Body of pancreas (tissue), 4 donors: ENCODE measurements at places on chromosomes 2 and 18.

DNA sequence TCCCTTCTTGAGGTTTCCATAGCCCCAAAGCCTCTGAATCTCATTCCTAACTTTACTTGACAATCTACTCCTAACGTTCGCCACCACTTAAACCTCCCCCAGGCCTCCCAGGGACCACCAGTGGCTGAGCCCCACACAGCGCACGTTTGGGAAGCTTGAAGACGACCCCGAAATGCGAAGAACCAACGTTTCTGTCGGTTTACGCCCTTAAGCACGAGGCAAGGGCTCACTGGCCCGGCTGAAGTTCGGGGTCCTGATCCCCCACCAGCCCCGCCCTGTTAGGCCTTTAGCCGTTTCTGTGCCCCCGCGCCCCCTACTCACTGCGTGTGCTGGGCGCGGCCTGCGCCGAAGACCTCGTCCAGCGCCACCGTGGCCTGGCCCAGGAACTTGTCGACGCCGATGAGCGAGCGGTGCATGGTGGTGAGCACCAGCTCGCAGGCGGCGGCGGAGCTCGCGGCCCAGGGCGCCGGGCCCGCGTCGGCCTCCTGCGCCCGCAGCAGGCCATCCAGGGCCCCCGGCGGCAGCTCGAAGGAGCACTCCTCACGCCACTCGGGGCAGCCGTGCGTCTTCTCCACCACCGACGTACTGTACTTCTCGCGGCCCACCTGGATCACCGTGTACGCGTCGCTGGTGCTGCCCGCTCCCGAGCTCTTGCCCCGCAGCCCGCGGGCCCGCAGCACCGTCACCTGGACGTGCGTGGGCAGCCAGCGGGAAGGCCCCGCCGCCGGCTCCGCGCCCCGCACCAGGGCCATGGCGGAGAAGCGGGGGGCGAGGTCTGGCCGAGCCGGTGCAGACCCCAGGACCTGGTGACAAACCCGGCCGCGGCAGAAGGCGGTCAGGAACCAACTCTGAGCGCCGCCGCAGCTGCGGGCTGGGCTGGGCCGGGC lies 479 bp downstream of the RAB11FIP5 start:
- H3K4me1 ChIP-seq = peaks cover 36% of the 10 kb centered on the region
- H3K27ac ChIP-seq = peak overlapping the region; percentile 90
- H3K36me3 ChIP-seq = no peaks in the 10 kb centered on the region
- DNase-seq = peak; percentile 40
- no peaks in the 10 kb centered on the region for H3K27me3 ChIP-seq

- no peak overlapping the region for H3K4me3 ChIP-seq
- no peaks in the 10 kb centered on the region for H3K36me3 ChIP-seq
- no peak for DNase-seq
These were observed 70.9 kb upstream of the LGALSL start for GRCh38 chr2:64383016-64383591.

- no peak overlapping the region for H3K4me3 ChIP-seq
- H3K27me3 ChIP-seq = no peaks in the 10 kb centered on the region
- H3K27ac ChIP-seq = no peak overlapping the region
- peaks cover 4% of the 10 kb centered on the region for H3K4me1 ChIP-seq
These were observed 61.5 kb upstream of the CTIF start for GRCh38 chr18:48477348-48477747.

GRCh38 chr2:43160778-43161177 lies 65.6 kb downstream of the ZFP36L2 start:
- DNase-seq = no peak
- no peak overlapping the region for H3K4me3 ChIP-seq
- H3K36me3 ChIP-seq = no peaks in the 10 kb centered on the region
- H3K27ac ChIP-seq = no peak overlapping the region

DNA sequence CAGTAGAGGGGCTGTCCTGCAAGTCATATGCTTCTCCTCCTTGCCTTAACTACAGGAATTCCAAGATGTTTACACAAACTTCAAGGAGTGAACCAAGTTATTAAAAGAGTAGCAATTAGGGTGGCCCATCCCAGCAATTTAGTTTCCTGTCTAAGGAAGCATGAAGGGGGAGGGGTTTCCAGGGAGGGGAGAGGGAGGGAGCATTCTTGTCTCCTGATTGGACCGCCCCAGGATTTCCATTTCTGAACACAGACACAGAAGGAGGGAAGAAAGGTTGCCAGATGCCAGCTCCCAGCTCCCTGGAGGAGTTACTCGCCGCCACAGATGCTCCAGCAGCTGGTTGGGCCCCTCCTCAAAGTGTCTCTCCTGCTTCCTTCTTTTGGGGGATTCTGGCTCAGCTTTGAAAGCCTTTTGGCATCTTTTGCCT lies 107.6 kb downstream of the TRIB2 start:
- H3K4me1 ChIP-seq = no peaks in the 10 kb centered on the region
- H3K27me3 ChIP-seq = no peaks in the 10 kb centered on the region
- no peaks in the 10 kb centered on the region for H3K36me3 ChIP-seq

DNA sequence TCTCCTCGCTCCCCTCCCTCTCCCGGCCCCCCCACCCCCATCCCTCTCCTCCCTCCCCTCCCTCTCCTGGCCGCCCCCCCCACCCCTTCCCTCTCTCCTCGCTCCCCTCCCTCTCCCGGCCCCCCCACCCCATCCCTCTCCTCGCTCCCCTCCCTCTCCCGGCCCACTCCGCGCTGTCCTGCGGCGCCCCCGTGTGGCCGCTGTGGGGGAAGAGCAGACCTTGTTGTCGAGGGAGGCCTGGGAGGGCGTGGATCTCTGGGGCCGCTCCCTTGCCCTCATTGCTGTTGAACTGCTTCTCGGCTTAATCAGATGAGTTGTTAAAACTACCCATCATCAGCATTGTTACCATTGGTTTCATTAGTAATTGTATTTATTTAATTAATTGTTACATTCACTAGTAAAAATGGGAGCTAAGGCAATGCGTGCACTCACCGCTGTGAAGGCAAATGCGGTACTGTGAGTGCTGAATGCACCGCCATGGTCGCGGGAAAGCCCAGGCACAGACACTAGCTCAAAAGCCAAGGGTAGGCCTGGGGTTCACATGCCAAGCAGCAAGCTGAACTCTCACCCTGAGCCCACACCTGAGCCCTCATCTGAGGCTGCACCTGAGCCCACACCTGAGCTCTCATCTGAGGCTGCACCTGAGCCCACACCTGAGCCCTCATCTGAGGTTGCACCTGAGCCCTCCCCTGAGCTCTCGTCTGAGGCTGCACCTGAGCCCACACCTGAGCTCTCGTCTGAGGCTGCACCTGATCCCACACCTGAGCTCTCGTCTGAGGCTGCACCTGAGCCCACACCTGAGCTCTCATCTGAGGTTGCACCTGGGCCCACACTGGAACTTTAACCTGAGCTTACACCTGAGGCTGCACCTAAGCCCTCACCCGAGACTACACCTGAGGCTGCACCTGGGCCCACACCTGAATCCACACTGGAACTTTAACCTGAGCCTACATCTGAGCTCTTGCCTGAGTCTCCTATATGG lies 8.8 kb downstream of the RTP5 start:
- H3K4me1 ChIP-seq = peaks cover 14% of the 10 kb centered on the region
- DNase-seq = peak; percentile 70
- H3K27me3 ChIP-seq = no peaks in the 10 kb centered on the region

DNA sequence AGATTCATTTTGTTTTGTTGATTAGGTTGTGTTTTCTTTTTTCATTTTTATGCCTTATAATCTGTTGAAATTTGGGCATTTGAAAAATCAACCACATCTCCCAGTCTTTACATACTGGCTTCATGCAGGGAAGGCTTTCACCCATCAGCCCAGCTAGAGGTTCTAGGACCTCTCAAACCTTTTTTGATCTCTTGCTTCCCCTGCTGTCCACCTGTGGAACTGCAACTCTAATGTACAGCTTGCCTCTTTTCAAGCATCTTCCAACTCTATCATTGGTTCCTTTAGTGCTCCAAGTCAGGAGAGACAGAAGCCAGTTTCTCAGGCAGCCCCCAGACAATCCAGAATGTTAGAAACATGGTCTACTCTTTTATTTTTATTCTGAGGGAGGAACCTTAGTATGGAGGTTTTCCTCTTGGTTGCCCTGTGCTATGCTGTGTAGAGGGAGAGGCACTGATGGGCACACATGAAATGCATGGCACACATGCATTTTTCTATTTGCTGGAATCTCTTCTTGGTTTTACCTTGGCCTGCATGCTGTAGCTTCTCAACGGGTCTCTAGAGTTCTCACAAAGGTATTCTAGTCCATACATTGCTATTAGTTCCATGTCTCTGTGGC lies 107.2 kb upstream of the L3MBTL4 start:
- H3K4me3 ChIP-seq = no peak overlapping the region
- DNase-seq = peak; percentile 31
- no peaks in the 10 kb centered on the region for H3K4me1 ChIP-seq
- H3K36me3 ChIP-seq = no peaks in the 10 kb centered on the region

DNA sequence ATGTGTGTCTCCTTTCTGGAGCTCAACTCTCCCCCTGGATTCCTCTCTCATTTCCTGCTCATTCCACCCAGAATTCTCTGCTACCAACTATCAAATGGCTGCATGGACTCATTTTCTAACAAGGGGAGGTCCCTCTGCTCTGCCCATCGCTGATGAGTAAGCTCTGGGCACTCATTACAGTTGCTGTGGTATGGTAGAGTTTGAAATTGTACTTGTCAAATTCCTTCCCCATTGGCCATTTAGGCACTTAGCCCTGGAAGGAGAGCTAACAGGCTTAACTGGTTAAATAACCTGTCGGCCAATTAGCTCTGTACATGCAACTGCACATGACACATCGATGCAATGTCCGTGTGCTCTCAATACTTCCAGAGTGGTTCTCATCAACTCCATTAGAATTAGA lies 20.4 kb downstream of the COL6A3 start:
- H3K4me1 ChIP-seq = no peaks in the 10 kb centered on the region
- no peaks in the 10 kb centered on the region for H3K36me3 ChIP-seq
- no peak overlapping the region for H3K4me3 ChIP-seq
- no peak for DNase-seq
- H3K27me3 ChIP-seq = no peaks in the 10 kb centered on the region

DNA sequence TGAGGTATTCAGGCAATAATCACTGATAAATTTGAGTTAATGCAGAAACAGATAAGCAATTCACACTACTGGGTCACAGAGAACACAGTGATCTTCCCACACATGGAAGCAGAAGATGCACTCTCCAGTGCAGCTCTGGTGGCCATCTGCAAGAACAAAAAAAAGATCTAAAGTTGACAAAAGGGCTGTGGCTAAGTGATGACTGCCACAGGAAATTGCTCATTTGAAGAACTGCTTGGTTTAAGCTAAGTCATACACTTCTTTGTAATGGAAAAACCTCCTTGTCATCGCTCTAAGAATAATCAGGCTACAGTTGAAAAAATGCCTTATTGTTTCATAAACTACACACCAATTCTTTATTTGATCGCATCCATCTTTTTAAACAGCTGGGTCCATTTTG lies 115.1 kb downstream of the DTNB start:
- H3K4me3 ChIP-seq = no peak overlapping the region
- H3K36me3 ChIP-seq = no peaks in the 10 kb centered on the region
- DNase-seq = no peak
- H3K4me1 ChIP-seq = peaks cover 11% of the 10 kb centered on the region

GRCh38 chr2:232629129-232629475 lies 4.3 kb upstream of the EFHD1 start:
- H3K27me3 ChIP-seq = no peaks in the 10 kb centered on the region
- no peaks in the 10 kb centered on the region for H3K36me3 ChIP-seq
- H3K4me1 ChIP-seq = peaks cover 19% of the 10 kb centered on the region
- no peak for DNase-seq
- H3K4me3 ChIP-seq = no peak overlapping the region
- H3K27ac ChIP-seq = no peak overlapping the region

GRCh38 chr2:46683541-46683940 lies 204.2 kb downstream of the TMEM247 start:
- no peak overlapping the region for H3K27ac ChIP-seq
- H3K36me3 ChIP-seq = no peaks in the 10 kb centered on the region
- H3K4me1 ChIP-seq = no peaks in the 10 kb centered on the region
- H3K27me3 ChIP-seq = no peaks in the 10 kb centered on the region
- no peak for DNase-seq
- H3K4me3 ChIP-seq = no peak overlapping the region

DNA sequence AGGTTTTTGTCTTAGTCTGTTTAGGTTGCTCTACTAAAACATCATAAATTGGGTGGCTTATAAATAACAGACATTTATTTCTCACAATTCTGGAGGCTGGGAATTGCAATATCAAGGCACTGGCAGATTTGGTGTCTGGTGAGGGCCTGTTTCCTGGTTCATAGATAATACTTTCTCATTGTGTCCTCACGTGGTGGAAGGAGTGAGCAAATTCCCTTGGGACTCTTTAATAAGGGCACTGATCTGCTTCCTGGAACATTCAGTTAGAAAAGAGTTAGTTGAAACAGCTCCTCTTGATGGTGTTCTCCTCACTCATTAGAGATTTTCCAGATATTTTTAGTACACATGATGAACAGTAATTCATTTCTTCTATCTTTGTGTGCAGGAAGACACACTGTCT lies 22.3 kb downstream of the COL4A3 start:
- no peak overlapping the region for H3K4me3 ChIP-seq
- no peaks in the 10 kb centered on the region for H3K27me3 ChIP-seq
- no peaks in the 10 kb centered on the region for H3K36me3 ChIP-seq
- peaks cover 5% of the 10 kb centered on the region for H3K4me1 ChIP-seq
- DNase-seq = no peak

DNA sequence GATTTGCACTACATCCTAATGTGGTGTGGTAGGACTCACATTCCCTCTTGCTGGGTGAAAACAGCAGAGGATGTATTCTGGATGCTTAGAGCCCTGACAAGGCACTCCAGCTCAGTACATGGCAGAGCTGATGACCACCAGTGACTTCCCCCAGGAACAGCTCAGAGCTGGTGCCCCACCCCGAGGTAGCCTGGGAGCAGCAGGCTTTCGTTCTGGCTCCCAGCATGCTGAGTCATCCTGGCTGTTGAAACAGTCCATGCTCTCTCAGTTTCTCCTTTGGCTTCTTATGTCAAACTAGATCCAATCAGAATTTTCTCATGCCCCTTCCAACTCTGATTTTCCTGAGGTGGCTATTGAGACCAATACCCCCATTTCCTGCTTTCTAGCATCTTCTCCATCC lies 438.2 kb downstream of the NBAS start:
- H3K36me3 ChIP-seq = no peaks in the 10 kb centered on the region
- no peak overlapping the region for H3K27ac ChIP-seq
- DNase-seq = no peak
- no peak overlapping the region for H3K4me3 ChIP-seq

GRCh38 chr18:48800876-48801727 lies 149.7 kb downstream of the SMAD7 start:
- H3K36me3 ChIP-seq = no peaks in the 10 kb centered on the region
- peaks cover 20% of the 10 kb centered on the region for H3K4me1 ChIP-seq
- no peak overlapping the region for H3K27ac ChIP-seq

DNA sequence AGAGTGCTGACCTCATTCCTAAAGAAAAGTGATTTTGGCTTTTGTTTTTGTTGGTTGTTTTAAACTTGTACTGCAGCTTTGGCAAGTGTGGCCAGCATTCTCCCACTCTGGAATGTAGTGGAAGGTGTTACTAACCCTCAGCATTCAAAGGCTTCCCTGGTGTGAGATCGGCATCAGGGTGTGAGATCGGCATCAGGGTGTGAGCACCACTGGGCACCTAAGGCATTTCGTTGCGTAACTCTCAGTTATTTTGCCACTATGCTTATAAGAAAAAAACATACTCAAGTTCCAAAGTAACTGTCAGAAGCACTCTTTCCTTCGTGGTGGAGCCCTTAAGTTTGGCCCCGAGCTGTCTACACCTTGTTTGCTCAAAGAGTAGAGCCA lies 1.7 kb downstream of the CYBRD1 start:
- H3K4me1 ChIP-seq = peaks cover 26% of the 10 kb centered on the region
- no peak for DNase-seq
- H3K36me3 ChIP-seq = no peaks in the 10 kb centered on the region
- H3K4me3 ChIP-seq = no peak overlapping the region
